ENCODE measurements at places on chromosomes 6 and 20. TPM values are rescaled to one million over a fixed set of nuclear protein-coding genes. Genes with fewer than 3 reads are reported as not detected.

DNA sequence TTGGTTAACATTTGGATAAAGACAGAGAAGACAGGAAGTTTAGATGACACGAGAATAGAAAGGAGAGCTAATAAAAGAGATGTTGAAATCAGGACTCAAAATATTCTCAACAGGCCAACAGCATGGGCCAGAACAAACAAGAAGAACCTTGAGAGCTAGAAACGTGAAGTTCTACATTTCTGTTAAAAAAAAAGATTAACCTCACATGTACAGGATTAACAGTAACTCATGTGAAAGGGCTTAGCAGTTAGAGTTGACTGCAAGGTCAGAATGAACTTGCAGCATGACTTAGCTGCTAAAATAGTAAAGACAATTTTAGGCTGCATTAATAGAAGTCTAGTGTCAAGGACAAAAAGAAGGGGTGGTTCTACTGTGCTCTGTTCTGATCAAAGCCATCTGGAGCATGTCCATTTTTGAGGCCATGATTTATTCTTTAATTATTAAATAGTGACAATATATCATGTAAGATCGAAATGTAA is 331.1 kb upstream of the HSF2 start:
- H3K27me3 ChIP-seq = no peaks in the 10 kb centered on the region
- H3K36me3 ChIP-seq = no peaks in the 10 kb centered on the region
- no peak overlapping the region for H3K27ac ChIP-seq
- no peak overlapping the region for H3K4me3 ChIP-seq
- no peaks in the 10 kb centered on the region for H3K4me1 ChIP-seq
- no peak for DNase-seq

- DNase-seq = no peak
- no peaks in the 10 kb centered on the region for H3K36me3 ChIP-seq
- no peaks in the 10 kb centered on the region for H3K4me1 ChIP-seq
- no peaks in the 10 kb centered on the region for H3K27me3 ChIP-seq
Observed at GRCh38 chr6:5710516-5710915, 296.2 kb downstream of the NRN1 start.

- no peak overlapping the region for H3K4me3 ChIP-seq
- no peaks in the 10 kb centered on the region for H3K36me3 ChIP-seq
- H3K27me3 ChIP-seq = no peaks in the 10 kb centered on the region
- no peak for DNase-seq
- no peak overlapping the region for H3K27ac ChIP-seq
Observed at GRCh38 chr6:72783035-72783434, 161.2 kb downstream of the KCNQ5 start.

SLC12A5 gene
- 2.4 TPM for total RNA-seq

TCP11 gene
- total RNA-seq = 0.36 TPM

TRAPPC3L gene
- total RNA-seq = 0.36 TPM

- no peak overlapping the region for H3K27ac ChIP-seq
- DNase-seq = no peak
- no peak overlapping the region for H3K4me3 ChIP-seq
- no peaks in the 10 kb centered on the region for H3K27me3 ChIP-seq
- H3K4me1 ChIP-seq = no peaks in the 10 kb centered on the region
Observed at GRCh38 chr6:105186576-105186975, 6.8 kb upstream of the POPDC3 start.

PKIG gene
- 80.9 TPM for total RNA-seq

DNA sequence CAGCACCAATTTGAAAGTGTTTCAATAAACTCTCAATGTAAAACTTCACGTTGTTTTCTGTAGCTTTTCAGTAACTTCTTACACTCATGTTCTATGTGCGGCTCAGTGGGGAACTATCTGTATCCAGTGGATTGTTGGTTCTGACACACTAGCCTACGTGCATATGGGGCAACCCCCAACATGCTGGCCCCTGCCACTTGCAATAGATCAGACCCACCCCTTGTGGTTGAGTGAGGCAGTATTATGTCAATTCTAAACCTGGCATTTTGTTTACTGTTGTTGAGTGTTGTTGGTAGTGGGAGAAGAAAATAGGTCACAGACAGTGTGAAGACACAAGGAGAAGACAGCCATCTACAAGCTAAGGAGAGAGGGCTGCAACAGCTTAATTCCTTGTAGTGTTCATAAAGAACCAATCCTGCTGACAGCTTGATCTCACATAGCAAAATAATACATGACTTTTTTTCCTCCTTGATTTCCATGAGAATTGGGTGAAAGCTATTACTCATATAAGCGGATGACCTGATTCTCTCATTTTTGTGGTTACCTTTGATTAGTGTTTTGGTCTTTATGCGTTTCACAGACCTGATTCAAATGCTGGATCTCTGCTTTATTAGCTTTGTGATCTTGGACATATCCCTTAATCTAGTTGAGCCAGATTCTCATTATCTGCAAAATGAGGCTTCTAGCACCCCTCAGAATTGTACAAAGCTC is 320.4 kb downstream of the LAMA2 start:
- no peaks in the 10 kb centered on the region for H3K4me1 ChIP-seq
- DNase-seq = no peak
- H3K27ac ChIP-seq = no peak overlapping the region
- no peaks in the 10 kb centered on the region for H3K36me3 ChIP-seq
- H3K27me3 ChIP-seq = no peaks in the 10 kb centered on the region
- no peak overlapping the region for H3K4me3 ChIP-seq

DNA sequence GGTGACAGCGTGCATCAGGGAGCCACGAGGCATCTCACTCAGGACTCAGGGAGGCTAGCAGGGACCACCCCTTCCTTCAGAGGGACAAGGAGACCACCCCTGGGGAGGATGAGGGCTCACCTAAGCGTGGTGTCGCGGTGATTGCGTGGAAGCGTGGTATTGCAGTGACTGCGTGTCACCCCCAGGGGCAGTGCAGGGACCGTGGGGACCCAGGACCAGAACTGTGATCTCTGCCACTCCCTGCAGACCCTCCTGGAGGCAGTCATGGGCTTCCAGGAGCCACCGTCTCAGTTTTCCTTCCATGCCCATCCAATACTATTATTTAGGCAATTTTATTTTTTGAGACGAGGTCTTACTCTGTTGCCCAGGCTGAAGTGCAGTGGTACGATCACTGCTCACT is 147.1 kb downstream of the TAF4 start:
- no peaks in the 10 kb centered on the region for H3K36me3 ChIP-seq
- no peaks in the 10 kb centered on the region for H3K4me1 ChIP-seq
- DNase-seq = no peak
- H3K27ac ChIP-seq = no peak overlapping the region
- H3K27me3 ChIP-seq = no peaks in the 10 kb centered on the region

PTK7 gene
- total RNA-seq = 3.6 TPM

DNA sequence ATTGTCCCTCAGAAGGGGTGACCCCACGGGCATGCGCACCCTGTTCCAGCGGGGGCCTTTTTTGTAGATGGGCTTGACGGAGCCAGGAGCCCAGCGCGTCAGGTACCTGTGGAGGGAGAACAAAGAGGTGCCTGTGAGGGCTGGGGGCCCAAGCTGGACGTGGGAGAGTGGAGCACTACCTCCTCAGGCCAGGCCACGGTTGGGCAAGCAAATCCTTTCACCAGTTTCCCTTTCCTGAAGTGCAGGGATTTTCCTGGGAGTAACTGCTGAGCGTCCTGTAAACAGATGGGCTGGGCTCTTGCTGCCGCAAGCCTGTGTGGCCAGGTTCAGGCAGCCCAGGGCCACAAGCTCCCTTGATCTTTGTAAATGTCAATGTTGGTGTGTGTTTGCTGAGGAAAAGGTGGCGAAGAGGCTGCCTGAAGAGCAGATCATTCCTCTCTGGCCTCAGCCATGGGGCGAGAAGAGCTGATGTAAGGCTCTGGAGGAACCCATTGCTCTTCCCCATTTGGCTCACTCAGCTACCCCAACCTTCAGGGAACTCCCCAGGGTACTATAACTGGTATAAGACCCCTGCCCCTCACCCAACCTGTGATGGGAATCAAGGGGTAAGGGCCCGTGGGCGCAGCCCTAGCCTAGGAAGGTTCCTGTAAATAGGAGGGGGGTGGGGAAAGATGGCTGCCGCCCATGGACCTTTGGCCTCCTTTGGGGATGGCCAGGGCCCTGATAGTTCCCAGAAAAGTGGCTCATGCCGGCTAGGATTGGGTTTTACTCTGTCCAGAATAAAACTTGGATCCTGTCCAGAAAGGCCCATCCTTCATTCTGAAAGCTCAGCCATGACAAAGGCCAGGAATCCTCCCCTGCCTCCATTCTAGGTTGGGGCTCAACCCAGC is 15.5 kb downstream of the MRPS18A start:
- H3K36me3 ChIP-seq = no peaks in the 10 kb centered on the region
- no peak overlapping the region for H3K4me3 ChIP-seq
- H3K4me1 ChIP-seq = no peaks in the 10 kb centered on the region

Measured in aorta (tissue), 5 donors.